SW480 (cell line): ENCODE measurements at places on chromosomes 1 and 21.

DNA sequence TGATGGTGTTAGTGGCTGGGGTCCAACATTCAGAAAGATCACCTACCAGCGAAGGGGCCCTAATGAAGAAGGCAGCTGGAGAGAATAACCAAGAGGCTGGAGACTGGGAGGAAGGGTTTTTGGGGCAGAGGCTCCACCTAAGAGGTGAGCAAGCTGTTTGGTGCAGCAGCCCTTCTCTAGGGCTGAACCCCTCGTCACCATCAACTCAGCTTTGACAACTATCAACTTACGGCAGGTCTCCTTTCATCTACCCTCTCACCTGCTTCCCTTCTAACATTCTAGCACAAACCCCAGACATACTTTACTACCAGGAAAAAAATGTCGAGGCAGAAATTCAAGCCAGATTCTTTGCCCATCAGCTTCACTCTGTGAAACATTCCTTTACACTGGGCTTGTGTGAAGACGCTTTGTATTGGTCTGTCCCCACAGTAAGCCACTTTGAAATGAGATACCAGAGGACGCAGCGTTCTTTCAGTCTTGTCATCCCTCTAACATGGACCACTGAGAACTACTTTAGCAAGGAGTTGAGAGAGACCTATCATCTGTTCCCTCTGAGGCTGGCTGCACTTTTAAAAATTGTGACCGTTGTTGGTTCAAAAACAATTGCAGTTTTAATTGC, 84.6 kb downstream of the RAVER2 start:
- DNase-seq, result no peak

- no peak for DNase-seq
These were observed 402.6 kb downstream of the SIPA1L2 start for GRCh38 chr1:232227306-232227705.

DNA sequence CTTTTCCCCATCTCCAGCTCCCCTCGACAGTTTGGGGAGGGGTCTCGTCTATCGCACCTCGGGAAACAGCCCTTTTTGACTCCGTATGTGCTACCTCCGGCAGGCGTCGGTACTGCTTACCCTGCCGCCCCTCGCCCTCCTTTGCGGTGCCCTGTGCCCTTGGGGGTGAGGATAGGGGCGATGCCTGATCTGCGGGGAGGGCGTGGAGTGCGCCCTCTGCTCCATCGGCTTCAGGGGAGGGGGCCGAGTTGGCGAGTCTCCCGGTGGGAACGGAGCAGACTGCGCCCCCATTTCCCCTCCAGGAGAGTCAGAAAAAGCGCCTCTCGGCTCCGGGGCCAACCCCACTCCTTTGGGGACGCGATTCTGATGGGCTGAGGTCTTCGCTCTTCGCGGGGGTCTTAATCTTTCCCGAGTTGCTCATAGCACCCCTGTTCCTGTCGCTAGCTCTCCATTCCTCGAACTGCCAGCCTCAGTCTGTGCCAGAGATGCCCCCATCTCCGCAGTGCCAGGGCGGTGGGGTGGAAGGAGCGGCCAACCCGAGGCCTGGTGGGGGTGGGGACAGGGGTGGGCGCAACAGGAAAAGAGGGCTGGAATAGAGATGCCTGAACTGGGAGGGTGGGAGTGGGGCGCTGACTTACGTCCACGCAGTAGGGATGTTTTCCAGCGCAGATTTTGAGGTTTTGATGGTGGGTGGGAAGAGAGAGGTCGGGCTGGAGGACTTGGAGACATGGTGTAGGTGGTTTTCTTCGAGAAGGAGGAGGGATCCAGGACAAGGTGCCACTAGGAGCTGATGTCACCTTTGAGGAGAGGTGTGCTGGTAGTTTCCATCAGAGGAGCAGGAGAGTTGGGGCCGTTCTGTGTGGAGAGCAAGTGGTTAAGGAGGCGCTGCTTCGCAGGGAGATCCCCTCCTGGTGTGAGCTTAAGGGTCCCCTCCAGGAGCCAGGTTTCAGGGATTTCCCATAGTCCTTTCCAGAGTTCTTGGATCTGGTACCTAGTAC, 674 bp downstream of the PPFIA4 start:
- DNase-seq, result no peak

DNA sequence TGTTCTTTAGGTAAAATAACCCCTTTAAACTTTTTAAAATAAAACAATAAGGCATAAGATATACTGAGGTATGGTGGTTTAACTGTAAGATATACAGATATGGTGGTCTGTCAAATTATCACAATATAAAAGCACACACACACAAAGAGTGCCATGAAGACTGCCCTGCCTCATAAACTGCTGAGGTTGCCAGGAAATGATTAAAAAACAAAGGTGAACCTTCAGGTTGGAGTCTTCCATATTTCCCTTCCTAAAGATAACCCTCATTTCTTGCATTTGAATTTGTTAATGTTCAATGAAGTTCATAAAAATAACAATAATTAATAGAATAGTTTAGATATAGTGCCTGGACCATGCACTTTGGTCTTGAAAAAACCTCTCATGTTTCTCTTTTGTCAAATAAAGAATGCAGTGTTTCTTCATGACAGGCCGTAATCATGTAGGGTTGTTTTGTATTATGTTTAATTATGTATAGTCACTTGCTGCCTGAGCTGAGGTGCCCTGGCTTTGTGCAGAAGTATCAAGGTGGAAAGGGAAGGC, 123.6 kb upstream of the B3GALT2 start:
- DNase-seq, result no peak
